ENCODE measurements at places on chromosomes 6 and 20.

DNA sequence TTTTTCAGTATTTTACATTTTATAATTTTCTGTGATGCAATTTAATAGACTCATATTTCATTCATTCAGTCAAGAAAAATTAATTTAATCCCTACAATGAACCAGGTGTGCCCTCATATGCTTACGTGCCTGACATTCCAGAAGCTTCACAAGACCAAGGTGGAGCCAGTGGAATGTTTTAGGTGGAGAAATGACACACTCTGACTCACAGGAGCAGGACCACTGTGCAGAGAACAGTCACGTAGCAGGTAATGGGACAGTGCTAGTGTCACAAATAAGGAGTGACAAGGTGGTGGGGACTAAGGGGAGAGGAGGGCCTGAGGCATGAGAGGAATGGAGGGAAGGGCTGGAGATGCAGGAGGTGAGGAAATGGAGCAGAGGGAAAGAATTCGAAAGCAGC, 37.0 kb upstream of the HLA-G start:
- DNase-seq, result no peak
- H3K36me3 ChIP-seq, result no peaks in the 10 kb centered on the region
- peaks cover 5% of the 10 kb centered on the region for H3K4me1 ChIP-seq
- H3K27ac ChIP-seq, result no peak overlapping the region
- H3K27me3 ChIP-seq, result peaks cover 48% of the 10 kb centered on the region

DNA sequence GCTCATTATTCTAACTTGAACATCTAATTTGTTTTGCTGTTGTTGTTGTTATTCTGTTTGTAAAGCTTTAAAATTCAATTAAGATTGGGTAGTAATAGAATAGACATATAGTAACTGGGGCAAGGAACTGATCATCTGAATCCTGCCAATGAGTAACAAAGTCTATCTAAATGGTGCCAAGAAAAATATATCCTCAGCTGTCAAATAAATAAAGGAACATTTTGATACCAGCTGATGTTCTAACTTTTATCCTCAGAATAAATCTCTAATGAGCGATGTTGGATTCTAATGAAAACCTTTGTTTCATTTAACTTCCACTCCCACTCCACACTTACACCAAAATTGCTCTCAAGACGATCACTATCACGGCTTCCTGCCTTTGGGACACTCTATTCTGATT, 210.9 kb downstream of the TINAG start:
- DNase-seq, result no peak
- H3K27me3 ChIP-seq, result no peaks in the 10 kb centered on the region
- no peaks in the 10 kb centered on the region for H3K4me1 ChIP-seq
- H3K4me3 ChIP-seq, result no peak overlapping the region
- no peak overlapping the region for H3K27ac ChIP-seq

DNA sequence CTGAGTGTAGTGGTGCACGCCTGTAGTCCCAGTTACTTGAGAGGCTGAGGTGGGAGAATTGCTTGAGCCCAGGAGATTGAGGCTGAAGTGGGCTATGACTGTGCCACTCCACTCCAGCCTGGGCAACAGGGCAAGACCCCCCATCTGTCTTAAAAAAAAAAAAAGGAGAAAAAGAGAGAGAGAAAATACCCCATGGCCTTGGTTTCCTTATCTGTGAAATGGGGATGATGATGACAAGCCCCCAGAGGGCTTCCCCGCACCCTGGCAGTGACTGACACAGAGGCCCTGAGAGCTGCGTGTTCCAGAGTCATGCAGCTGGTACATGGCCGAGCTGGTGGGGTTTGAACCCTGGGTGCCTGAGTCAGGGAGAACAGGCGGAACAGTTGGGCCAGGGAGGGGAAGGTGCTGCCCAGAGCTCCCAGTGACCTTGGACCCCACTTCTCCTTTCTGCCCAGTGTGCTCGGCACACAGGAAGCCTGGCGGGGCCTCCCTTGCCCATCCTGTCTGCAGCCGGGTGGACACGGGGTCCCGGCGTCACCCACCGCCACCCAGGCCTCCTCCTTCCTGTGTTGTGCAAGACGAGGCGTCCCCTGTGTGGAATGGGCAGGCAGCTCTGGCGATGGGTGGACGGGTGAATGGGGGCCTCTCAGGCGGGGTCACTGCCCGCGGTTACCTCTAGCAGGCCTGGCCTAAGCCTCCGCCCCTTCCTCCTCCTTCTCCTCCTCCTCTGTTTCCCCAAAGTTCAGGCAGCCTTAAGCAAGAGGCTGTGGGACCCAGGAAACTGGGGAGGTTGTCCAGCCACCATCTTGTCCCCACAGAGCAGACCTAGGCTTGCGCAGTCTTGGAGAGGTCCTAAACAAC, 84.2 kb downstream of the CEBPB start:
- no peaks in the 10 kb centered on the region for H3K36me3 ChIP-seq
- H3K27ac ChIP-seq, result peak overlapping the region; percentile 3
- no peak overlapping the region for H3K4me3 ChIP-seq
- peak; percentile 80 for DNase-seq
- peaks cover 39% of the 10 kb centered on the region for H3K4me1 ChIP-seq
- H3K27me3 ChIP-seq, result no peaks in the 10 kb centered on the region

GRCh38 chr6:46756469-46757213, 9.9 kb downstream of the ANKRD66 start:
- peaks cover 5% of the 10 kb centered on the region for H3K4me1 ChIP-seq
- peak; percentile 79 for DNase-seq
- no peak overlapping the region for H3K4me3 ChIP-seq
- H3K27ac ChIP-seq, result peak overlapping the region; percentile 42
- H3K36me3 ChIP-seq, result no peaks in the 10 kb centered on the region

GRCh38 chr20:32114305-32114960, 4.9 kb downstream of the TM9SF4 start:
- no peaks in the 10 kb centered on the region for H3K27me3 ChIP-seq
- H3K36me3 ChIP-seq, result peaks cover 7% of the 10 kb centered on the region
- no peak for DNase-seq

- no peak overlapping the region for H3K4me3 ChIP-seq
- H3K36me3 ChIP-seq, result no peaks in the 10 kb centered on the region
These were observed 16.2 kb upstream of the RALY start for GRCh38 chr20:33977535-33977934.

- no peaks in the 10 kb centered on the region for H3K36me3 ChIP-seq
- H3K27me3 ChIP-seq, result no peaks in the 10 kb centered on the region
- H3K4me1 ChIP-seq, result no peaks in the 10 kb centered on the region
These were observed 68.6 kb downstream of the ESR1 start for GRCh38 chr6:151876122-151876521.

- peak; percentile 22 for DNase-seq
- H3K27me3 ChIP-seq, result no peaks in the 10 kb centered on the region
- H3K36me3 ChIP-seq, result no peaks in the 10 kb centered on the region
- no peak overlapping the region for H3K27ac ChIP-seq
These were observed 140.1 kb upstream of the BTBD3 start for GRCh38 chr20:11777387-11778205.

DNA sequence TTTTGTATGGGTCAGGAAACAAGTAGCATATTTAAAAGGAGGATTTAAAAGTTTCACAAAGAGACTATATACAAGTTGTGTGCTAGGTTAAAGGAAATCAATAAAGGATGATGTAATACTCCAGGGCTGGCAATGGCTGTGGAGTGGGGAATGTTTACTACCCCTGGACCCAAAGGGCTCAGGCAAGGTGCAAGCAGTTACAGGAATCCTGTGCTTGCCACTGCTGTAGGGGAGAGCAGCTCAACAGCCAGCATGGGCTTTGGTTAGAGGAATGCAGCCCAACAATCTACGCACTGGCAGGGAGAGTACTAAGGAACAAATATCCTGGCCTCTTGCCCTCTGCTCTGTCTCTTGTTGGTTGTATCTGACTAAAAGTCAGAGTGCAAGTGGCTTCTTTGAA, 1642.2 kb downstream of the KHDRBS2 start:
- no peak for DNase-seq
- no peak overlapping the region for H3K27ac ChIP-seq
- no peaks in the 10 kb centered on the region for H3K36me3 ChIP-seq
- no peak overlapping the region for H3K4me3 ChIP-seq
- no peaks in the 10 kb centered on the region for H3K4me1 ChIP-seq

- DNase-seq, result peak; percentile 68
- H3K4me3 ChIP-seq, result no peak overlapping the region
- H3K27ac ChIP-seq, result peak overlapping the region; percentile 87
- H3K27me3 ChIP-seq, result no peaks in the 10 kb centered on the region
These were observed 107.1 kb downstream of the PSMB1 start for GRCh38 chr6:170445971-170446370.

DNA sequence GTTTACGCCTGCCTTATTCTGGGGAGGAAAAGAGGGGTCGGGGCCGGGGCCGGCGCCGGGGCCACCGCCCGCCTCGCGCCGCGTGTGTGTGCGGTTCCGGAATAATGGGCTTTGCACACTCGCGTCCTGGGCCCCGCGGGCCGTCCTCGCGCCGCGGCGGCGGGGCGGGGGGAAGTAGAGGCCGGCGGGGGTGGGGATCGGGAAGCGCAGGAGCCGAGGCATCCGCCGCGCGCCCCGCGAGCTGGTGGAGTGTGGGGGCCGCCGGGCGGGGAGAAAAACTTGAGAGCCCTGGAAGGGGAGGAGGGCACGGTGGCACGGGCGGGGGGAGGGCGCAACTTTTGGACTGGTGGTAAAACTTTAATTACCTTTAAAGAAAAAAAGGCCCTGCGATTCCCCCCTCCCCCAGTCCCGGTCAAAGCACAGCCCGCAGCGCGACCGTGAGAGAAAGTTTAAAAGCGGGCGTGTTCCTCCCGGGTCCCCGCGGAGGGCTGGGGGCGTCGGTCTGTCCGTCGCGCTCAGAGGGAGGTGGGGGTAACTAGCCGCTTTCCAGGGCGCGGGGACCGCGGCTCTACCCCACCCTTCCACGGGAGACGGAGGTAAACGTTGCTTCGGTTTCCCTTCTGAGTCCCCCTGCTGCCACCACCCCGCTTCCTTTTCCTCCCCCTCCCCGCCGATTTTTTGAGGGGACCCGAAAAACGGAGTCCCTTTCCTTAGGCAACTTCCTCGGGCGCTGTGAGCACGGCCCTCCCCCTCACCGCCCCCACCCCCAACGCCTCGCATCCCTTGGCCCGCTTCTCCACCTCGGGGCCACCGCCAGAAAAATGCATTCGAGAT, 1.9 kb downstream of the L3MBTL3 start:
- H3K36me3 ChIP-seq, result peaks cover 2% of the 10 kb centered on the region
- H3K4me1 ChIP-seq, result no peaks in the 10 kb centered on the region
- peak overlapping the region; percentile 68 for H3K4me3 ChIP-seq
- no peaks in the 10 kb centered on the region for H3K27me3 ChIP-seq

DNA sequence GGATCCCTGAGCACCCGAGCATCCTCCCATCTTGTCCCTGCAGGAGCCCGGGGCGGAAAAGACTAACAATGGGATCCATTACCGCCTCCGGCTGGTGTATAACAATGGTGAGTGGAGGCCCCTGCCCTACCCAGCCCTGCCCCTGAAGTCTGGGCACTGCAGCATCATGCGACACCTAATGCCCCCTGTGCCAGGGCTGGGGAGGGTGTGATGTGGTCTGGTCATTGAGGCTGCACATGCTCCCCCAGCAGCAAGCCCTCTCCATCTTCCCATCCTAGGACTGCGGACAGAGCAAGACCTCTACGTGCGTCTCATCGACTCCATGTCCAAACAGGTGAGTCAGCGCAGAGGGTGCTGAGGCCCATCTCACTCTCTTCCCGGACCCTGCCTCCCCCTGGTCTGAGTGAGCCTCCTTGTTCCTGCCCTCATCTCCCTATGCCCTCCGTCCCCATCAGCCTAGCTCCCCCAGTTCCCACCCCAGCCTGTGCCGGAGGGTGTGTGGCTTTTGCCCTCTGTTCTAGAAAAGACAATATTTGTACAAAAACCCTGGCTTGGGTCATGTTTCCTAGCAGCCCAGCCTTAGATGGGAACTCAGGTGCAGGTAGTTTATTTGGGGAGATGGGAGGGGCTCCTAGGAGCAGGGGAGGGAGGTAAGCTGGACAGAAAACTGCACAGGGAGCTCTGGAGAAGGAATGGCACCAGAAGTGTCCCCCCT, 13.5 kb downstream of the EBF4 start:
- DNase-seq, result no peak
- peaks cover 18% of the 10 kb centered on the region for H3K27me3 ChIP-seq
- H3K4me1 ChIP-seq, result no peaks in the 10 kb centered on the region
- no peaks in the 10 kb centered on the region for H3K36me3 ChIP-seq

DNA sequence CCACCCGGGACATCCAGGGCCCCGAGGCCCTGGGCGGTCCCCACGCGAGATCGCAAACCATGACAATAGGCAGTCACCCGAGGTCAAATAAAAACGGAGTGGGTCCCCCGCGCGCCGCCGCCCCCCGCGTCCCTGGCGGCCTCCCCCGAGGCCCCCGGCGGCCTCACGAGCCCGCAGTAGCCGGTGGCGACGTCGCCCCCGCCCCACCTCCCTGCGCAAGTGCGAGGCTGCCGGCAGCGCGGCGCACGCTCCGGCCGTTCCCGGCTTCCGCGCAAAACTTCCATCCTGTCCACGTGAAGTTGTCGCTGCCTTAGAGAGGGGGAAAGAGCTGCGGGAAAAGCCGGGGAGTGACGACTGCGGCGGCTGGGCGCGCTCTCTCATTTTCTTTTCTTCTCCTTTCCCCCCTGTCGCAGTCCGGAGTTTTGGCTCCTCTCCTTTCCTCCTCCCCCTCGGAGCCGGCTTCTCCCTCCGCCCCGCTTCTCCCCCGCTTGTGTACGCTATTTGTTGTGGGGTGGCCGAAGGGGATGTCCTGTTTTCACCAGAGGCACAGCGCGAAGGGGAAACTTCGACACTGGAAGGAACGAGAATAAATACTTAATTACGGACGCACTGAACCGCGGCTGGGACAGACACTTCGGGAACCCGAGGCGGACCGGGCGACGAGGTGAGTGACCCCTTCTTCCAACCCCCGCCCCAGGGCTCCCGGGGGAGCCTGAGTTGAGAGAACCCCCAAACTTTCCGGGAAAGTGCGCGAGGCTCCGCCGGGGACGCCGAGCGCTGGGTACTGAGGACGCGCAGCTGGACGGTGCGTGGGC, at the start of gene EYA4:
EYA4 (plus strand) TSS at position 272 of the 815 bp plus-strand sequence. CDS start 33,424 bp downstream, outside the sequence.
- H3K36me3 ChIP-seq, result no peaks in the 10 kb centered on the region
- H3K27me3 ChIP-seq, result peaks cover 28% of the 10 kb centered on the region

DNA sequence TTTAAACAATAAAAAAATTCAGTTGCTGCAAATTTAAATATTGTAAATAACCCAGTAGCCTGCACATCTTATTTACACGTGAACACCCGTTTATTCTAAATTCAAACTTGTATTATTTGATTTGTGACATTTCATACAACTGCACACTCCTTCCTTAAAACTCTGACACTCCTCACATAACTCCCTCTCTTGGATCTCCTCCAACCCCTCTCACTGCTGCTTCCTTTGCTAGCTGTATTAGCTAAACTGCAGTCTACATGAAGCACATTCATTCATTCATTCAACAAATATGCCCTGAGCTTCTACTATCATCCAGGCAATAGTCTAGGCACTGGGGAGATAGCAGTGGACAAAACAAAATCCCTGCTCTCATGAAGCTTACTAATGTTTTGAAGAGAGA, 47.0 kb downstream of the FBXL4 start:
- peak; percentile 22 for DNase-seq
- H3K27me3 ChIP-seq, result no peaks in the 10 kb centered on the region
- H3K4me3 ChIP-seq, result no peak overlapping the region
- H3K4me1 ChIP-seq, result no peaks in the 10 kb centered on the region
- no peak overlapping the region for H3K27ac ChIP-seq

- no peaks in the 10 kb centered on the region for H3K27me3 ChIP-seq
- H3K4me1 ChIP-seq, result peaks cover 10% of the 10 kb centered on the region
- H3K4me3 ChIP-seq, result no peak overlapping the region
These were observed 168.2 kb upstream of the SSTR4 start for GRCh38 chr20:22866812-22867341.

Measured in muscle of leg (tissue), 16 donors.